Panc1 (cell line): ENCODE measurements at places on chromosomes 3 and 15. TPM values are rescaled to one million over a fixed set of nuclear protein-coding genes. Genes with fewer than 3 reads are reported as not detected.

DNA sequence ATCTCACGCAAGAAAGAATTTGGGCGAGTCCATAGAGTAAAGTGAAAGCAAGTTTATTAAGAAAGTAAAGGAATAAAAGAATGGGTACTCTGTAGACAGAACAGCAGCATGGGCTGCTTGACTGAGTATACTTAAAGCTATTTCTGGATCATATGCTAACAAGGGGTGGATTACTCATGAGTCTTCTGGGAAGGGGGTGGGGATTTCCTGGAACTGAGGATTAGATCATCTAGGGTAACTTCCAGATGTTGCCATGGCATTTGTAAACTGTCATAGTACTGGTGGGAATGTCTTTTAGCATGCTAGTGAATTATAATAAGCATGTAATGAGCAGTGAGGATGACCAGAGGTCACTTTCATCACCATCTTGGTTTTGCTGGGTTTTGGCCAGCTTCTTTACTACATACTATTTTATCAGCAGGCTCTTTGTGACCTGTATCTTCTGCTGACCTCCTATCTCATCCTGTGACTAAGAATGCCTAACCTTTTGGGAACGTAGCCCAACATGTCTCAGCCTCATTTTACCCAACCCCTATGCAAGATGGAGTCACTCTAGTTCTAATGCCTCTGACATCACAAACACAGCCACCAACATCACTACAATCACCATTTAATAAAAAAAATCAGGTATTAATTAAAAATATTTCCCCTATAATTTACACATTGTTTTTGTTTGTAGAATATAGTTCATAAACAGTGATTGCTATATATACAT lies 890.7 kb upstream of the EPHA6 start:
- no peak overlapping the region for H3K4me3 ChIP-seq
- no peaks in the 10 kb centered on the region for H3K36me3 ChIP-seq
- no peaks in the 10 kb centered on the region for H3K27me3 ChIP-seq
- H3K27ac ChIP-seq = no peak overlapping the region
- H3K4me1 ChIP-seq = no peaks in the 10 kb centered on the region

DNA sequence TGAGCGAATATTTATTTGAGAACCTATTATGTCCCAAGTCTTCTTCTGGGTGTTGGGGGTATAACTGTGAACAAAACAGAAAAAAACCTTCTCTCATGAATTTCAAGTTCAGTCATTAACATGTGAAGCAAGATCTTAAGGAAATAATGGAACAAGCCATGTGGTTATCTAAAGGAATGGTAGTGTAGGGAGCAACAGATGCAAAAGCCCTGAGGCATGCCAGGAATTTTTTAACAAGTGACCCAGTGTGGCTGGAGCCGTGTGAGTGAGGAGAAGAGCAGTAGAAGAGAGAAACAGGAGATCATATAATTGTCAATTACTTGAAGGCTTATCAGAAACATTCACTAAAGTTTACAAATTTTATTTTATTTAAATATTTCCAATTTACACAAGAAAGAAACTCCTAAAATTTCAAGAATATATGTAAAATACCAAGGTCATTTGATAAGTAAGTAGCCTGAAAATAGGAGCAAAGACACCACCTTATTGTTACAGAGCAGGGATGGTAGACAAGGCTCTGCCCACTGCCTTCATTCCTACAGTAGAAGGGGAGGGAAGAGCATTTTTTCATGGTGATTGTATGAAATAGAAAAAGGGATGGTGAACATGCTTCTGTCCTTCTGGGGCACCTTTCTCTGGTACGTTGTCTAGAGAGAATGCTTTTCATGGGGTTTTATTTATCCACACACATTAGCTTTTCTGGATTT lies 345.1 kb downstream of the PLOD2 start:
- DNase-seq = no peak
- no peak overlapping the region for H3K4me3 ChIP-seq
- no peaks in the 10 kb centered on the region for H3K4me1 ChIP-seq
- H3K36me3 ChIP-seq = no peaks in the 10 kb centered on the region
- no peaks in the 10 kb centered on the region for H3K27me3 ChIP-seq

DNA sequence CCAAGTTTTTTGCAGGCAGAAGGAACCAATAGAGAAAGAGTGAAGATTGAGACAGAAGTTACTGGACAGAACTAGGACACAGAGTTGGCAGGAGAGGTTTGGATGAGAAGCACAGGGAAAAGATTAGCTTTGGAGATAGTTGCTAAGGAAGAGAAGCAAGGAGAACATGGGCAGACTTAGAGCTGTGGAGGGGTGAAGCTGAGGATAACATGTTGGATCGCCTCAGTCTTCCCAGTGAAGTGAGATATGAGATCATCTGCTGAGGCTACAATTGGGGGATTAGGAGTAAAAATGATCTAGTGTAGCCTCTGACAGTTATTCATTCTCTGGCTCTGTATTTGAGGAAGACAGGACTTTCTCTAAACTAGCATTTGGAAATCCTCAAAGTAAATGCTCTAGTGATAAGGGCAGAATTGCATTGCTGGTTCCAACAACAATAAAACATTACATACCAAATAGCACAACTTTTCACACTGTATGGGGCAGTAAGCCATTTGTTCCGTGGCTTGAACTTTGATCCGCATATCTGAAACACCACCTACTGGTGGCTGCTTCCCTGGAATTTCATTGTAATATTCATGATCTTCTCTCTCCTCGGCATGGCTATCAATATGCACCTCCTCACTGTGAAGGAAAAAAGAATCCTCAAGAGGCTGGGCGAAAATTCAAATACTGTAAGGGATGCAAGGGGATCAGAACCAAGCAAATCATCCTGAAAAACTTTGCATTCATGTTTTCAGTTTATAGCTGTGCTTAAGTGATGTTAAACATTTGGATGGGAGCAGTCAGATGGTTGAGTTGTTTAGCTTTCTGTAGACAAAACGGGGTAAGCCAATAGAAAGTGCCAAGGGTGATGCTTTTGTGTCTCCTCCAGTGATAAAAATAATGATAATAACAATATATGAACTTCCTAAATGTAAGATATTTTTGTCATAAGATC lies 22.2 kb upstream of the EID1 start:
- no peaks in the 10 kb centered on the region for H3K36me3 ChIP-seq
- peaks cover 4% of the 10 kb centered on the region; the same call in 1 of the 2 replicates for H3K4me1 ChIP-seq
- H3K27me3 ChIP-seq = no peaks in the 10 kb centered on the region
- no peak overlapping the region for H3K27ac ChIP-seq
- no peak for DNase-seq
- H3K4me3 ChIP-seq = no peak overlapping the region

- H3K27ac ChIP-seq = no peak overlapping the region; the same call in 1 of the 2 replicates
- no peak for DNase-seq
- peak overlapping the region; percentile 18; the same call in 1 of the 2 replicates for H3K4me3 ChIP-seq
These were observed 20.0 kb downstream of the ATRIP start for GRCh38 chr3:48466386-48467109.

DNA sequence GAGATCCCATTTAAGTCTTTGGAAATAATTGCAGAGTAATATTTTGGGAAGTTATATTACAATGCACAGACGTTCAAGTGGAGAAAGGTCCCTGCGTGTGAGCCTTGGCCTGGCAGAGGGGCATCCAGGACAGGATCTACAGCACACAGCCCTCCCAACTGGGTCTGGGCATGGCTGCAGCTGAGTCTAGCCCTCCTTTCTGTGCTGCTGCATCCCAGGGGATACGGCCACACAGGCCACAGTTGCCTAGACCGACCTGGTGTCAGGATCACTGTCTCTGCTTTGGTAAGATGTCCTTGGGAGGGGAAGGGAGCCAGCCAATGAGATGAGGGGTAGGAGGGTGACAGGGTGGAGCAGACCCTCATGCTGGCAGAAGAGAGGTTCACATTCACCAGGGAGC lies 46.1 kb downstream of the APBA2 start:
- H3K4me3 ChIP-seq = no peak overlapping the region
- no peaks in the 10 kb centered on the region for H3K27me3 ChIP-seq
- DNase-seq = no peak
- H3K4me1 ChIP-seq = no peaks in the 10 kb centered on the region
- H3K36me3 ChIP-seq = no peaks in the 10 kb centered on the region
- no peak overlapping the region for H3K27ac ChIP-seq

GRCh38 chr3:127170814-127171213 lies 22.1 kb upstream of the PRR23E start:
- no peak overlapping the region for H3K4me3 ChIP-seq
- H3K36me3 ChIP-seq = no peaks in the 10 kb centered on the region
- H3K4me1 ChIP-seq = no peaks in the 10 kb centered on the region
- peaks cover 18% of the 10 kb centered on the region for H3K27me3 ChIP-seq
- no peak overlapping the region for H3K27ac ChIP-seq
- no peak for DNase-seq

DNA sequence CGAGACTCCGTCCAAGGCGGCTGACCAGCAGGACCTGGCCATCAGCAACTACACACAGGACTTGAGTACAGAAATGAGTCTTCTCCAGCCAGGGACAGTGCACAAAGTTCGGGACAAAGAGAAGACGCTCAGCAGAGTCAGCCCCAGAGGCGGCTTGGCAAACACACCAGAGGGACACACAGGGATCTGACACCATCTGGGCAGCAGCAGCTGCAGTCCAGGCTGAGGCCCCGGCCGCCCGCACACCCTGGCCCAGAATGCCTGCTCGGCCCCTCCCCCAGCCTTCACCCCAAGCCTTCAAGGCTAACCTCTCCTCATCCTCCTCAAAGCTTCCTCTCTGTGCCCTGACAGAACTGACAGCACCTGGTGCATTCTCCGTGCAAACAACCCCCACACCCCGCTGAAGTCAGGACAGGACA lies 61.1 kb downstream of the XXYLT1 start:
- H3K4me3 ChIP-seq = no peak overlapping the region
- no peak overlapping the region for H3K27ac ChIP-seq
- H3K36me3 ChIP-seq = no peaks in the 10 kb centered on the region
- no peak for DNase-seq

GRCh38 chr3:23159929-23160328 lies 43.2 kb upstream of the UBE2E2 start:
- peak; percentile 45 for DNase-seq
- H3K27ac ChIP-seq = no peak overlapping the region
- no peak overlapping the region for H3K4me3 ChIP-seq

DNA sequence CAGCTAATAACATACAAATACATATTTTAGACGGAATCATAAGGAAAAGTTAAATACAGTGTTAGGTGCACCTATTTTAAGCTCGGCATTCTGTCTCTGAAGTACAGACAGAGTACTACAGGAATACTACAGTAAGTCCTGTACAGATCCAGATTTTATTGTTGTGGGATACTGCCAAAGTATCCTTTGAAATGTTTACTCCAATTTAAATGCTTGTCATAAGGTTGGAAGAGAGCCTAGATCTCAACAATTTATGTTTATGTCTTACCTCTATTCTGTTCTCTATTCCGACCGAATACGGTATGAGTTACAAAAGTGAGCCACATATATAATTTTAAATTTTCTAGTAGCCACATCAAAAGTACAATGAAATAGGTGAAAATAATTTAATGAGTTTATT lies 25.3 kb downstream of the PLD1 start:
- no peak for DNase-seq
- H3K27me3 ChIP-seq = no peaks in the 10 kb centered on the region
- no peak overlapping the region for H3K4me3 ChIP-seq
- H3K36me3 ChIP-seq = no peaks in the 10 kb centered on the region

SOX14 gene
- total RNA-seq = not detected

LEKR1 gene
- total RNA-seq = not detected

PLA1A gene
- not detected for total RNA-seq

GOLGA6B gene
- not detected for total RNA-seq

XCR1 gene
- not detected for total RNA-seq
